ENCODE measurements at places on chromosomes 6 and 20. TPM values are rescaled to one million over a fixed set of nuclear protein-coding genes. Genes with fewer than 3 reads are reported as not detected.
A peak's percentile ranks its signal among the peaks of the same experiment; 100 is the strongest.

The GNRH2 gene
- total RNA-seq, result not detected

The GLP1R gene
- 6.5 TPM for total RNA-seq

DNA sequence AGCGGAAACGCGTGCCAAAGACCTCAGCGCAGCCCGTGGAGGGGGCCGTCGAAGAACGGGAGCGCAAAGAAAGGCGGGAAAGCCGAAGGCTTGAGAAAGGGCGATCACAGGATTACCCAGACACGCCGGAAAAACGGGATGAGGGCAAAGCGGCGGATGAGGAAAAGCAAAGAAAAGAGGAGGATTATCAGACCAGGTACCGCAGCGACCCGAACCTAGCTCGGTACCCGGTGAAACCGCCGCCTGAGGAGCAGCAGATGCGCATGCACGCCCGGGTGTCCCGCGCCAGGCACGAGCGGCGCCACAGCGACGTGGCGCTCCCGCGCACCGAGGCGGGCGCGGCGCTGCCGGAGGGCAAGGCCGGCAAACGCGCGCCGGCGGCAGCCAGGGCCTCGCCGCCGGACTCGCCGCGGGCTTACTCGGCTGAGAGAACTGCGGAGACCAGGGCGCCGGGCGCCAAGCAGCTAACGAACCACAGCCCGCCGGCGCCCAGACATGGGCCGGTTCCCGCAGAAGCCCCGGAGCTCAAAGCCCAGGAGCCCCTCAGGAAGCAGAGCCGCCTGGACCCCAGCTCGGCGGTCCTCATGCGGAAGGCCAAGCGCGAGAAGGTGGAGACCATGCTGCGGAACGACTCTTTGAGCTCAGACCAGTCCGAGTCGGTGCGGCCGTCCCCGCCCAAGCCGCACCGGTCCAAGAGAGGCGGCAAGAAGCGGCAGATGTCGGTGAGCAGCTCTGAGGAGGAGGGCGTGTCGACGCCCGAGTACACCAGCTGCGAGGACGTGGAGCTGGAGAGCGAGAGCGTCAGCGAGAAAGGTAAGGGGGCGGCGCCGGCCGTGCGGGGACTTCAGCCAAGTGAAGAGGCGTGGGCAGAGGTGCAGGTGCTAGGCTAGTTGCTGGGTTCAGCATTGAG is 296.2 kb downstream of the RIMS1 start:
- no peak for DNase-seq

The CRISP3 gene
- not detected for total RNA-seq

GRCh38 chr20:22763257-22763906 is 179.0 kb upstream of the FOXA2 start:
- peak; percentile 50 for DNase-seq

- DNase-seq, result no peak
Measured at GRCh38 chr6:71965404-71965803, 79.1 kb downstream of the RIMS1 start.

The SLC24A3 gene
- 0.62 TPM for total RNA-seq

GRCh38 chr20:25252230-25252651 is 4.4 kb downstream of the PYGB start:
- DNase-seq, result no peak

DNA sequence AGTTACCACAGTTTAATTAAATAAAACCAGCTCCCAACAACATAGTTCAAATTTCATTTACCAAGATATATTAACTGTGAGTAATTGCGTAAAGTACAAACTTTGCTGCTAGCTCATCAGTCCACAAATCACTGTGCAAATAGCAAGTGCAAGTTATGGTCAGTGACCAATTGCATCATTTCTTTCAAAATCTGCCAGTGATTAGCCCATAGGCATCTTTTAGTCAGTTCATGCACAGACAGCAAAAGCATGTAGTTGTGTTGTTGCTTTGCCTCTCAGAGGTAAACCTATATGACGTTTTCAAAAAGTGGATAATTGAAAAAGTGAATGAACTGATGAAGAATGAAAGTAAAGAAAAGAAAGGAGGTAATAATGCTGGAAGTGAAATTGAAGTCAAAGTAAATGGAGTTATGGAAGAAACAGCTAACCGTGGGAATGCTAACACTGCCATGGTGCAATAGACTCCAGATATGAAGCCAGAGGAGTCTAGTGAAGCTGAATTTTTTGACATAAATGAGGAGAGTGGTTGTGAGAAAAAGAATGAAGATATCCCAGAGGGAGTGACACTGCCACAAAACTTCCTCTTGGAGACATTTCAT is 36.5 kb downstream of the ENPP1 start:
- no peak for DNase-seq

GRCh38 chr6:100633096-100633777 is 168.5 kb upstream of the SIM1 start:
- no peak for DNase-seq

The DEFB115 gene
- not detected for total RNA-seq

- no peak for DNase-seq
Measured at GRCh38 chr6:57226221-57226620, 4.1 kb upstream of the RAB23 start.

GRCh38 chr6:113352029-113352801 is 504.9 kb upstream of the MARCKS start:
- DNase-seq, result no peak

The CSNK2A1 gene
- 103 TPM for total RNA-seq

- DNase-seq, result no peak
Measured at GRCh38 chr20:59325142-59325523, 24.7 kb downstream of the EDN3 start.

The TUBB2B gene
- total RNA-seq, result 1.3 TPM

- DNase-seq, result no peak
Measured at GRCh38 chr6:66731310-66731709, 1024.3 kb upstream of the EYS start.

- no peak for DNase-seq
Measured at GRCh38 chr6:30447237-30447636, 42.1 kb upstream of the HLA-E start.

- no peak for DNase-seq
Measured at GRCh38 chr6:90294008-90294511, 2.6 kb downstream of the BACH2 start.

DNA sequence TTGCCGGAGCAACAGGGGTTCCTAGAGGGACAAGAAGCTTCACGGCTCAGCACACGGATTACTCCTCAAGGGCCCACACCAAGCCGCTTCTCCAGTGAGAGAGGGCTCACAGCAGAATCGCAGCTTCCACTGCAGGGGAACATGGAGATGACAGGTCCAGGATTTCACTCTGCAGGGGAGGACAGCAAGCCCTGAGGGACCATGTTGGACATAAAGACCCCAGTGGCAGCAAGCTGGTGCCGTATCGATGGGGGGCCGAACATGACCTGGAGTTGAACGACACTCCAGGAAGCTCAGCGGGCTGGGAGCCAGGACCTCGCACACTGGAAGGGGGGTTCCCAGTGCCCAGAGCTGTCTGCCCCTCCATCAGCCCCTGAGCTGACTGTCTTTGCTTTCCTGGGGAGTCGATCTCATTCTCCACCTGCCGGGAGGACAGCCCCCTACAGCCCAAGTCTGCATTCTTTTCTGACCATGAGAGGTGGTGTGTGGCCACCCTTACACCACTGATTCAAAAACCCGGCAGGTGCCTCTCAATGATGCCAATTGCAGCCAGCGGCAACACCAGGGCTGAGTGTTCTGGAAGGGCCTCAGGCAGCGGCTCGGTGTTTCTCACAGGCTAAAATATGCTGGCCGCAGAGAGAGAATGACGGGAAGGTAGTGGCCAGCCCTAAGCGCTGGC is 194.5 kb upstream of the CDH4 start:
- no peak for DNase-seq

All from Right ventricle myocardium superior (tissue), 1 donor.